ENCODE measurements at places on chromosomes 16 and 17.

- no peak for DNase-seq
These were observed 27.3 kb downstream of the HIC1 start for GRCh38 chr17:2082003-2082781.

DNA sequence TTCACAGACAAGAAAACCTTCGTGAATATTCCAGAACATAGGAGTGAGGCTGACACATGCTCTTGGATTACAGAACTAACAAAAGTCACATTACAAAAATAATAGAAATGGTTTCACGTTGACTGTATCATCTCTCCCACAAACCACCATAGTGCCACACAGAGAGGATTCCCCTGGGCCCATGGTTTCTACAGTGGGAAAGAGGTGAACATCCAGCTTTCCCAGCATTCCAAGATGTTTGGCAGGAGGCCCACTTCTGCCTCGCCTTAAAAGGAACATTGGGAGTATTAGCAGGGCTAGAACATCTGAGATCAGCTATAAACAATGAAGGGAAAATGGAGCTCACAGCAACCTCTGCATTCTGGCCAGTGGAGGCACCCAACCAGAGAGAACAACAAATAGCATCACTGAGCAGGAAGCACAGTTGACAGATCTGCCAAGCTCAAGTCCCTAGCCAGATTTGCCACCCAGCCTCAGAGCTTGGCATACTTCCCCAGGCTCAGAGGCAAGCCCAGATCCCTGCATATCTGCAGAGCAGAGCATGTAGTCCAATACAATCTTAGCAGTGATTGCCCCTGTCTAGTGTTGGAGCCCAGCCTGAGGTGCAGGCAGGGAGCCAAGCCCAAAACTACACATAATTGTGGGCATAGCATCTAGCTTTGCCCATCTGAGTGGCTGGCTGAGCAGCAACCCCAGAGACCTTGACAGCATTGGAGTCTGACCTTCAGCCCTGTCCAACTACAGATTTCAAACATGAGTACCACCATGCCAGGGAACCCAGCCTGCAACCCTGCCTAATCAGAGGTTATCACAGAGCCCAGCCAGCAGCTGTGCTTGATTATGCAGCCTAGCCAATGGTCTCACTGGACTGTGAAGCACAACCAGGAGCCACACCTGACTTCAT lies 260.4 kb downstream of the CEP112 start:
- DNase-seq, result no peak

- DNase-seq, result no peak
These were observed 53.1 kb downstream of the RAP1GAP2 start for GRCh38 chr17:2849327-2849670.

DNA sequence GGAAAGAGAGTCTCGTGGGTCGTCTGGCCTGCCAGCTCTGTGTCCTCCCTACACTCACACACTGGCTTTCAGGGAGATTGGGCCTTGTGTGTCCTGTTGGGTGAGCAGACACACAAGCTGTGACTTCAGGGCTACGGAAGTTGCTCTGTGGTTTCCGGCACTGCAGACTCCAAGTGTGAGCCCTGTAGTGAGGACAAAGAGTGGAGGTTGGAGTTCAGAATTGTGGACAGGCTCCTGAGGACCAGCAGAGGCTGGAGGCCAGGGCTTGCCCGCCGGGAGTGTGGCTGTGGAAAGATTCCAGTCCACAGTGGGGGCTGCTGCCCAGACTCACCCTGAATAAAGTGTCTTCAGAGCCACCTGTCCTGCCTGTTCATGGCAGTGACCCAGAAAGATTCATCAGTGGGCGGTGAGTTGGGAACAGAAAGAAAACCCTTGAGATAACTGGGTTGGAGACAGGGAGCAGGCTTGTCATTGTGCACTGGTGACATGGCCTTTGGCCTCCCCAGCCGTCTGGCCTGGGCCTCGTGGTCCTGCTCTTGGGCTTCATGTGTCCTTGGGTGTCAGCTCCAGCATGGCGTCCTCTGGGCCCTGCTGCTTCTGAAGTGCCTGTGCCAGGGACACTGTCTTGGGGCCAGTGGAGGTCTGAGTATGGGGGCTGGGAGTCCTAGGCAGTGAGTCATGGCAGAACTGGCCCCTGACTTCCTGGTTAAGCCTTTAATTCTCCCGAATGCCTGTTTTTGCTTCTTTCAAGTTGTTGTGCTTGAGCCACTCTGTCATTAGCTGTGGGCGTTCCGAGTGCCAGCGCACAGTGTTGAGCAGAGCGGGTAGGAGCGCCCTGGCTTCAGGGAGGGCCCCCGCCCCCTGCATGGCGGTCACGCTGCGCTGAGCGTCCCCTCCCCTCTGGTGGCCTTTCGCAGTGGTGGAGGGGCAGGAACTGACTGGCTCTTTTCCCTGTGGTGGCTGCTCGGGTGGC lies 19.9 kb upstream of the ZNF750 start:
- no peak for DNase-seq

- DNase-seq, result no peak
These were observed 106.8 kb upstream of the NOG start for GRCh38 chr17:56486732-56487131.

- DNase-seq, result no peak
These were observed 1.6 kb downstream of the MYO1C start for GRCh38 chr17:1490643-1491442.

Measured in DMS153 (cell line).